Upper lobe of right lung (tissue), 1 donor: ENCODE measurements at places on chromosomes 3 and 15. TPM values are rescaled to one million over a fixed set of nuclear protein-coding genes. Genes with fewer than 3 reads are reported as not detected.

The EFCAB12 gene
- total RNA-seq: 0.55 TPM

The CDCP1 gene
- total RNA-seq: 19.1 TPM

The PTH1R gene
- 14.9 TPM for total RNA-seq

The RFTN1 gene
- total RNA-seq: 69.4 TPM

The KCNAB1 gene
- 3.2 TPM for total RNA-seq

The HHATL gene
- not detected for total RNA-seq

The ROPN1 gene
- total RNA-seq: not detected

The HOMER2 gene
- total RNA-seq: 16.4 TPM

The TYRO3 gene
- total RNA-seq: 22.6 TPM

The ANKUB1 gene
- total RNA-seq: not detected

- H3K4me1 ChIP-seq: peaks cover 89% of the 10 kb centered on the region
- H3K36me3 ChIP-seq: no peaks in the 10 kb centered on the region
- no peak overlapping the region for H3K4me3 ChIP-seq
- H3K27me3 ChIP-seq: no peaks in the 10 kb centered on the region
- DNase-seq: no peak
Measured at GRCh38 chr3:156685752-156686151, 11.4 kb downstream of the TIPARP start.

DNA sequence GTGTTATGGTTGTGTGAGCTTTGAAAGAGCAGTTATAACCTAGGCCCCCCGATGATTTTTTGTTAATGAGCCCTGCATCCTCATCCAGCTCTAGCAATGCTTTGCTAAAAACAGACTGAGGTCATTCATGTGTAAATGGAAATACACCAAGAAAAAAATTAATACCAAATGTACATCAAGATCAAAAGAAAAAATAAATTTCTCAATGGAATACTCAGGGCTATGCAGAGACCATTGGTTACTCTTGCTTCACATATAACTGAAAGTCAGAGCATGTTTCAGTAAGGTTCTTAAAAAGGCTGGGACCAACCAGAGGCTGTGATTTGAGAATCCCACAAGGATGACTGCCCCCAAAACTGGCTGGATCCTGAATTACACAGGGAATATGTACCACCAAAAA, 48.0 kb downstream of the ARHGAP31 start:
- DNase-seq: no peak
- no peak overlapping the region for H3K4me3 ChIP-seq
- no peaks in the 10 kb centered on the region for H3K36me3 ChIP-seq
- H3K4me1 ChIP-seq: peaks cover 25% of the 10 kb centered on the region
- H3K27me3 ChIP-seq: no peaks in the 10 kb centered on the region

GRCh38 chr3:125240496-125240895, 27.9 kb upstream of the SLC12A8 start:
- H3K27me3 ChIP-seq: no peaks in the 10 kb centered on the region
- no peak overlapping the region for H3K27ac ChIP-seq
- H3K4me1 ChIP-seq: peaks cover 20% of the 10 kb centered on the region
- peak; percentile 76 for DNase-seq
- H3K36me3 ChIP-seq: no peaks in the 10 kb centered on the region

DNA sequence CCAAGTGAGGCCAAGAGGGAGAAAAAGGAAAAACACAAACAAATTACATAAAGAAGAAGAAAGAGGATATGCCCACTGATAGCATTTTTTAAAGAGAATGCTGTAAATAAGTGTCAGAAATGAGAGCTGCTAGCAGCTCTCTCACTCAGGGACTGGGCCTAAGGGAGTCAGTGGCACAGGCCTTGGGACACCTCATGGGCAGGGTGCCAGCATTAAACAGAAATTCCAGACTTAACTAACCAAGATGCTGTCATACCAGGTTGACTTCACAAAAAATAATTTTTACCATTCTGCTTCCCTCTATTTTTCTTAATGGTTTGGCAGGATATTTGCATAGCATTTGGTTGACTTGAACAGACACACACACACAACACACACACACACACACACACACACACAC, 92.3 kb upstream of the ADAMTSL3 start:
- H3K27ac ChIP-seq: no peak overlapping the region
- H3K4me3 ChIP-seq: no peak overlapping the region
- no peak for DNase-seq
- H3K4me1 ChIP-seq: no peaks in the 10 kb centered on the region
- peaks cover 7% of the 10 kb centered on the region for H3K27me3 ChIP-seq

DNA sequence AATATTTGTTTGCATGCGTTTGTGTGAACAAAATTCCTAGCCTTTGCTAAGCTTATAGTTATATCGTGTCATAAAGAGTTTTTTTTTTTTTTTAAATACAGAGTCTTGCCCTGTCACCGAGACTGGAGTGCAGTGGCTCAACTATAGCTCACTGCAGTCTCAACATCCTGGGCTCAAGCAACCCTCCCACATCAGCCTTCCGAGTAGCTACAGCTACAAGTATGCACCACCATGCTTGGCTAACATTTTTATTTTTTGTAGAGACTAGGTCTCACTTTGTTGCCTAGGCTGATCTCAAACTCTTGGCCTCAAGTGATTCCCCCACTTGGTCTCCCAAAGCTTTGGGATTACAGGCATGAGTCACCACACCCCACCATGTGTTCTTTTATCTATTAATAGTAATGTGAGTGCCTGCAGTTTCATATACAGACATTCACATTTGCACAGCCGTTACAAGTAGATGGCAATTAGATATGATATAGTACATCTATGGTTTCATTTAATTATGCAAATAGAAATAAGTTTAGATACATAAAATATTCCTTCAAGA, 848.6 kb downstream of the PDCD6IP start:
- H3K36me3 ChIP-seq: no peaks in the 10 kb centered on the region
- no peak for DNase-seq
- H3K4me3 ChIP-seq: no peak overlapping the region

GRCh38 chr3:34155108-34155507, 356.7 kb downstream of the PDCD6IP start:
- DNase-seq: no peak
- no peaks in the 10 kb centered on the region for H3K27me3 ChIP-seq
- H3K36me3 ChIP-seq: no peaks in the 10 kb centered on the region
- H3K4me3 ChIP-seq: no peak overlapping the region

DNA sequence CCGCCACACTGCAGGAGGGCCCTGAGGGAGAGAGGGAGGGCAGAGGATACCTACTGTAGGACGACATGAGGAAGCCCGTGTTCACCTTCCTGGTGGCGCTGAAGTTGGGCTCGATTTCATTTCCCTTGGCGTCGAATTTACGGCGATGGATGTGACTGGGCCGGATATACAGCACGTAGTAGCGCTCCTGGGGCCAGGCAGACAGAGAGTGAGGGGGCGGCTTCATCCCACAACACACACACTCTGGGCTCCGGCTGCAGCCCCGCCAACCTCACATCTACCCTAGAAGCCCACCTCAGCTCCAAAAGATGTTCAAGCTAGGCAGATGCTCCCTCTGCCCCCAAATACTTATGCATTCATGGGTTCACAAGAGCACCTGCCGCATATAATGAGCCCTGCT, 4.5 kb downstream of the ARPIN start:
- peaks cover 29% of the 10 kb centered on the region for H3K36me3 ChIP-seq
- H3K4me3 ChIP-seq: no peak overlapping the region
- H3K27ac ChIP-seq: no peak overlapping the region
- DNase-seq: no peak
- H3K4me1 ChIP-seq: peaks cover 17% of the 10 kb centered on the region

DNA sequence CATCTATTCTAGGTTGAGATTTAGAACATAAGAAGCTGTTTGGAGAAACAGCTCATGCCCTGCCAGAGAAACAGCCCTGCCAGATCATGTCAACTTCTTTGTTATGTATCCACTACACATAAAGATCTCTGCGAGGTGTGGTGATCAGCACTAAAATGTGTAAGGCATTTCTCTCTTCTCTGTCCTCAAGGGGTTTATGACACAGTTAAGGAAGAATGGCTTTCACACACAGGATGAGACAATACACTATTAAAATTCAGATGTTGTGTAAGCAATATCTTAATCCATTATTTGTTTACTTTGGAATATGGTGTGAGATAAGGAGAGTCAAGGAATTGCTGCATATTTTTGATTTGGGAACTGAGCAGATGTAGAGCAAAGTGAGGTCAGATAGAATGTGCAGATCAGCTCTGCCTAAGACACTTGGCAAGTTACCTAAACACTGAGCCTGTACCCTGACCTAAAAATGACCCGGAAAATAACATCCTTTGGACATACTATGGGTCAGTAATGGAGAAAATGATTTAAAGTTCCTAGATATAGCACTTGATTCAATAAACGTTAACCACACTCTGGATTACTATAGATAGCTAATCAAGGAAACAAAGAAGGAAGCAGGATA, 434.7 kb upstream of the PDZRN3 start:
- no peak overlapping the region for H3K4me3 ChIP-seq

- no peaks in the 10 kb centered on the region for H3K4me1 ChIP-seq
- DNase-seq: no peak
- no peak within 1 kb of the TSS for H3K4me3 ChIP-seq
- H3K27me3 ChIP-seq: no peaks in the 10 kb centered on the region
Measured at GRCh38 chr3:109117939-109118338, at the start of gene MORC1. Gene MORC1, minus strand, starts transcription at chr3:109118134. Its CDS starts 75 bp downstream, at chr3:109118059.

DNA sequence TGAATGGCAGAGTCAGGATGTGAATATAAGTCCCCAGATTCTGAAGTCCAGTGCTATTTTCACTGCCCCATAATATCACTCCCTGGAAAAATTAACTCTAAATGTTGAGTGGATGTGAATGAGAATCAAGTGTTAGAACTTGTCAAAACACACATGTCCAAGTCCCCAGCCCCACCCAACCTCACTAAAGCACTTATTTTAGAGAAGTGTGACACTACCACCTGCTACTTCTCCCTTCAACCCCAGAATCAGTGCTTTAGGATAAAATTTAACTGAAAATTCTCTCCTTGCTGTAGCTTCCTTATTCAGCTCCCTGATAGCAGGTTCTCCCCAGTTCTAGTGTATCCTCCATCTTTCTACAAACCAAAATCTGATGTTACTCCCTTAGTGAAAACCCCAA, 35.8 kb downstream of the HERC1 start:
- H3K4me1 ChIP-seq: peaks cover 13% of the 10 kb centered on the region
- H3K27ac ChIP-seq: no peak overlapping the region
- no peaks in the 10 kb centered on the region for H3K27me3 ChIP-seq
- H3K4me3 ChIP-seq: no peak overlapping the region

DNA sequence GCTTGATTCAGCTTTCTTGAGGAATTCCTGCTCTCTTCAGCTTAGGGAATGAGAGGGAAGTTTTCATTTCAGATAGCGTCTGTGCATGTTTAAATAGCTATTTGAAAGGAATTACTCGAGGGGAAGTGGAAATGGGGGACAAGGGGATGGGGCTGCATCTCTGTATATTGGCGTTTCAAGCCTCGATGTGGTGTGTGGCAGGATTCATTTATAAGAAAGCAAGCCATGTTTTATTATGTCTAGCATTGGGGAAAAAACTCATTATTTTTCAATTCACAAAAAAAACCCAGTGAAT, 1.0 kb downstream of the ATP2C1 start:
- H3K27ac ChIP-seq: peak overlapping the region; percentile 98
- no peak for DNase-seq
- H3K36me3 ChIP-seq: no peaks in the 10 kb centered on the region
- peak overlapping the region; percentile 91 for H3K4me3 ChIP-seq

DNA sequence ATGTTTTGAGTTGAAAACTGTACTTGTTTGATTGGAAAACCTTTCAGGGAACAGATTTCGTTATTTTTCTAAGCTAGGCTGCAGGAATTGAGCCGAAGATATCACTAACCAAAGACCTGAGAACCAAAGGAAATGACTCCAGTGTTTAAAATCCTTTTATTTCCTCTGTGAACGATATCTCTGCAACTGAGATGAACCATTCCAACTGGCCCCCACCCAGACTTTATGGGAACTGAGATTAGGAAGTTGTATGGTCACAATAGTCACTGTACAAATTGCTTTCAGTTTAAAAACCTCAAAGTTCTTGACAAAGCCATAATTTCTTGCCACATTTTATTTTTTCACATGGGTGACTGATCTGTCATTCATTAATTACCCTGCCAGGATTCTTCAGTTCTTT, 232.4 kb downstream of the RBMS3 start:
- H3K27ac ChIP-seq: peak overlapping the region; percentile 9
- H3K4me1 ChIP-seq: peaks cover 32% of the 10 kb centered on the region
- no peaks in the 10 kb centered on the region for H3K27me3 ChIP-seq
- no peak overlapping the region for H3K4me3 ChIP-seq
- DNase-seq: no peak

DNA sequence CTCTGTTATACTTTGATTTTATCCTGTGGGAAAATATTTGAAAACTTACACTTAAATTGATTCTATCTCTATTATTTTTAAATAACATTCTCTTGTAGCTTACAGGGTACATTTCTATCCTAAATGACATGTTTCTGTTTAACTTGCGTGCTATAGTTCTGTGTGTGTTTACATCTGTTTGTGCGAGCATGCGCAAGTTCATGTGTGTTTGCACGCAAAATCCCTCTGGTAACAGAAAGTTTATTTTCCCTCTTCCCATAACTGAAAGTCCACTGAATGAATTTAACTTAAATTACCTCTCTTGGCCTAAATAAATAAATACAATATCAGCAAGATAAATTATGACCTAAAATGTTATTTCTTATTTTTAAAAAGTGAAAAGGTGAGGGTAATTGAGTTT, 117.3 kb upstream of the NEO1 start:
- no peak overlapping the region for H3K4me3 ChIP-seq
- no peak for DNase-seq
- no peak overlapping the region for H3K27ac ChIP-seq

- no peak overlapping the region for H3K4me3 ChIP-seq
- no peak for DNase-seq
- no peak overlapping the region for H3K27ac ChIP-seq
- H3K36me3 ChIP-seq: no peaks in the 10 kb centered on the region
- H3K4me1 ChIP-seq: no peaks in the 10 kb centered on the region
Measured at GRCh38 chr3:150015901-150016300, 45.2 kb upstream of the PFN2 start.

DNA sequence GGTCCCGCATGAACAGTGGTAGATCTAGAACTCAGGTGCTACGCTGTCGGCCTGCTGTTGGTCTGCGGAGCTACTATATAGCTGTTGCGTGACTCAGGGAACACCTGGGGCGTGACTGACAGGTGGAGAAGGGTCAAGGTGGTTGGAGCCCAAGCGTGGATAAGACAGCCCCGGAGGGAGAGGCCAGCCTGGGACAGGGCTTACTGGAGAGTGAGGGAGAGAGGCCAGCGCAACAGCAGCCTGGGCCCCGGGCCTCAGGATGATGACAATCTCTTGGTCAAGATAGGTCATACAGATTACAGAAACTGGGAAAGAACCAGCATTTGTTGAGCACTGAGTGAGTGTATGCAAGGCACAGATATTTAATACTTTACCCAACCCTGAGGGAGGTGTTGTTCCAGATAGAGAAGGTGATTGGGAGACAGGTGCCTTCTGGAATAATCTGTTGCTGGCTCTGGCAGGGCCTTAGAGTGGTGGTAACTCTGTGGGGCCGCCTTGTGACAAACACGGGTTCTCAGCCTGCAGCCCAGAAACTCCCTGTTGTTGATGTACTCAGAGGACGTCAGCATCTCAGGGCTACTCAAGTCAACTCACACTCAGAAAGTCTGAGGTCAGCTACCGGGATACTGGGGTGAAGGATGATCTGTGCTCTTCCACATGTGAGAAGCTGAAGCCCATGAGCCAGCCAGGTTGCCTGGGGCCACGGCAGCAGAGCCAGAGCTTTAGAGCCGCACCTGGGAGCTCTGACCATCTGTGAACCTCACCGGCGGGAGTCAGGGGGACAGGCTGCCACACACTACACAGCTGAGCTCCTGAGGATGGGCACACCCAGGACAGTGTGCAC, 265.4 kb upstream of the HES1 start:
- H3K27ac ChIP-seq: no peak overlapping the region
- peaks cover 6% of the 10 kb centered on the region for H3K4me1 ChIP-seq
- no peaks in the 10 kb centered on the region for H3K36me3 ChIP-seq
- no peak for DNase-seq
- H3K27me3 ChIP-seq: no peaks in the 10 kb centered on the region
- H3K4me3 ChIP-seq: no peak overlapping the region
